ENCODE measurements at places on chromosomes 7 and 10.

- peak; percentile 15 for DNase-seq
Measured at GRCh38 chr10:58177362-58177947, 90.2 kb downstream of the IPMK start.

GRCh38 chr10:119025336-119025735 lies 4.2 kb upstream of the NANOS1 start:
- DNase-seq, result no peak

- DNase-seq, result no peak
Measured at GRCh38 chr7:98228801-98229200, 17.6 kb downstream of the BHLHA15 start.

GRCh38 chr10:6328699-6329423 lies 126.1 kb downstream of the PFKFB3 start:
- DNase-seq, result peak; percentile 3

- DNase-seq, result no peak
Measured at GRCh38 chr7:86706406-86706805, 62.7 kb downstream of the GRM3 start.

GRCh38 chr10:83166344-83166743 lies 973.0 kb upstream of the GHITM start:
- no peak for DNase-seq

GRCh38 chr10:98262571-98262970 lies 5.4 kb downstream of the LOXL4 start:
- DNase-seq, result peak; percentile 27

GRCh38 chr7:27520815-27521790 lies 141.6 kb downstream of the HIBADH start:
- no peak for DNase-seq

DNA sequence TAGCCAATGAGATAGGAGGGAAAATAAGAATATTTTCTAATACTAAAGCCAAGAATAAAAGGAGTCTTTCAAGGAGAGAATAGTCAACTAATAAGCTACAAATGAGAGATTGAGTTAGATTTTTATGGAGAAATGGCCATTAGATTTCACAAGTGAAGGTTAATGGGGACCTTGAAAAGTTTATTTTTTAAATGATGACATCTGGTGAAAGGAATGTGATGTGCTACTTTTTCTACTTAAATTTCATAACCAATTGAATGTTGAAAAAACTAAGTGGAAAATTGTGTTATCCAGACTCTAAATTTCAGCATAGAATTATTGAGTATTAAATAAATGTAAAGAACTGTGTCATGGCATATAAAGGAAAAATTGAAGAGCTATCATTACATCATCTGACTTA lies 125.7 kb downstream of the TSPAN12 start:
- DNase-seq, result no peak

GRCh38 chr7:21305455-21306235 lies 122.2 kb upstream of the SP4 start:
- DNase-seq, result no peak

DNA sequence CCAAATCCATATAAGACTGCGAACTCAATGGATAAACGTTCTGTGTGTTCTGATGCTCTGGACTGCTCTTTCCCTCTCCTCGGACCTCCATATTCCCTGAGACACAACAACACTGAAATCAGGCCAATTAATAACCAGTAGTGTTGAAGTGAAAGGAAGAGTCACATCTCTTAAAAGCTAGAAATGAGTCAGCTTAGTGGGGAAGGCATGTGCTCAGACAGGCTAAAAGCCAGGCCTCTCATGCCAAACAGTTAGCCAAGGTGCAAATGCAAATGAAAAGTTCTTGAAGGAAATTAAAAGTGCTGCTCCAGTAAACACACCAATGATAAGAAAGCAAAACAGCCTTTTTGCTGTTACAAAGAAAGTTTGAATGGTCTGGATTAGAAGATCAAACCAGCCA lies 29.3 kb downstream of the TNS3 start:
- DNase-seq, result no peak

DNA sequence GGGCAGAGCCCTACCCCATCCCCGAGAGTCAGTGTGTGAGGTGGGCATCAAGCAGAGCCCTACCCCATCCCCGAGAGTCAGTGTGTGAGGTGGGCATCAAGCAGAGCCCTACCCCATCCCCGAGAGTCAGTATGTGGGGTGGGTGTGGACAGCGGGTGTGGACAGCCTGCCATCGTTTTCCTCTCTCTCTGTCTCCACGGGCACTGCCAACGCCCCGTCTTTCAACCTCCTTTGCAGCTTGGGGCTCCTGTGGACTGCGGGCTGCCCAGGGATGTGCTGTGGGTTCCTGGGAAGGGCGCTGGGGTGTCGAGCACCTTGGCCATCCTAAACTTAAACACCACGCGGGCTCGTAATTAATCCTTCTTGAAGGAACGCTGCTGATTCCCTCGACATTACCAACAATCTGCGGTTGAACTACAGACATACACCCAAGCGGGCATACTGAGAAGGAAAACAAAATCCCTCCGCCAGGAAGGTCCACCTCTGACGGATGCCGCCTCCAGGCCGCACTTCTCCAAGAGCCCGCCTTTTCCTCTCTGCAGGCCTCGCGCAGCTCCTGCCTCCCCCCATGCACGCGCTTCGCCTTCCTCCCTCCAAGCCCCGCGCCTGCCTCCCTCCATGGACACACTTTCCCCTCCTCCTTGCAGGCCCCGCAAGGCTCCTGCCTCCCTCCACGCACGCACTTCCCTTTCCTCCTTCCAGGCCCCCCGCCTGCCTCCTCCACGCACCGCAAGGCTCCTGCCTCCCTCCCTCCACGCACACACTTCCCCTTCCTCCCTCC lies 65.1 kb downstream of the ADARB2 start:
- no peak for DNase-seq

- no peak for DNase-seq
Measured at GRCh38 chr10:3178042-3178441, 5.5 kb upstream of the PITRM1 start.

DNA sequence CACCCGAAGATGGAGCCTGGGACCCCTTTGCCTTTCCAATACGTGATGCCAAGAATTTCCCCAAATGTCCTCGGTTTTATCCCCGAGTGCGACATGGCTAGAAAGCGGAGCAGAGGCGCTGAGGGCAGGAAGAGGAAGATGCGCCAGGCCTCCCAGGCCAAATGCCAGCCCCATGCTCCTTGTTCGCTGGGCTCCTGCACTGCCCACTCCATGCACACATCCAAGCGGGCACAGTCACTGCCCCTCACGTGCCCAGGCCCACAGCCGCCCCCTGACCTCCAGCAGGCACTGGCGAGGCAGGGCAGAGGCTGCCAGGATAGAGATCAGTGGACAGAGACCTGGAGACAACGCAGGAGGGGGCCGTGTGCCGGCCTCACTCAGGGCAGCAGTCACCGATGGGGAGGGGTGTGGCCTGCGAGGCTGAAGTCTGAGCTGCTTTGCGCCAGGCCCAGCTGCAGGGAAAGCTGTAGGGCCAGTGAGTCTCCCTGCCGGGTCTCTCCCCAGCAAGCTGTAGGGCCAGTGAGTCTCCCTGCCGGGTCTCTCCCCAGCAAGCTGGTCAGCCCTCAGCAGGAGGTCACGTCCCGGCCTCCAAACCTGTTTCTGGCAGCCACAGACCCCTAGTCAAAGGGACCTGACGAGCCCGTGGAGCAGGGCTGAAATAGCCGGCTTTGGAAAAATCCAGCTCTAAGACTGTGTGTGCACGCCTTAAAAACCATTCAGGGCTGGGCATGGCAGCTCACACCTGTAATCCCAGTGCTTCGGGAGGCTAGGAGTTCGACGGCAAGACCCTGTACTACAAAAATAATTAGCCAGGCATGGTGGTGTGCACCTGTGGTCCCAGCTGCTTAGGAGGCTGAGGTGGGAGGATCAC lies 100.6 kb upstream of the DIP2C start:
- no peak for DNase-seq

- DNase-seq, result no peak
Measured at GRCh38 chr10:24551161-24551560, 172.5 kb downstream of the ARHGAP21 start.

DNA sequence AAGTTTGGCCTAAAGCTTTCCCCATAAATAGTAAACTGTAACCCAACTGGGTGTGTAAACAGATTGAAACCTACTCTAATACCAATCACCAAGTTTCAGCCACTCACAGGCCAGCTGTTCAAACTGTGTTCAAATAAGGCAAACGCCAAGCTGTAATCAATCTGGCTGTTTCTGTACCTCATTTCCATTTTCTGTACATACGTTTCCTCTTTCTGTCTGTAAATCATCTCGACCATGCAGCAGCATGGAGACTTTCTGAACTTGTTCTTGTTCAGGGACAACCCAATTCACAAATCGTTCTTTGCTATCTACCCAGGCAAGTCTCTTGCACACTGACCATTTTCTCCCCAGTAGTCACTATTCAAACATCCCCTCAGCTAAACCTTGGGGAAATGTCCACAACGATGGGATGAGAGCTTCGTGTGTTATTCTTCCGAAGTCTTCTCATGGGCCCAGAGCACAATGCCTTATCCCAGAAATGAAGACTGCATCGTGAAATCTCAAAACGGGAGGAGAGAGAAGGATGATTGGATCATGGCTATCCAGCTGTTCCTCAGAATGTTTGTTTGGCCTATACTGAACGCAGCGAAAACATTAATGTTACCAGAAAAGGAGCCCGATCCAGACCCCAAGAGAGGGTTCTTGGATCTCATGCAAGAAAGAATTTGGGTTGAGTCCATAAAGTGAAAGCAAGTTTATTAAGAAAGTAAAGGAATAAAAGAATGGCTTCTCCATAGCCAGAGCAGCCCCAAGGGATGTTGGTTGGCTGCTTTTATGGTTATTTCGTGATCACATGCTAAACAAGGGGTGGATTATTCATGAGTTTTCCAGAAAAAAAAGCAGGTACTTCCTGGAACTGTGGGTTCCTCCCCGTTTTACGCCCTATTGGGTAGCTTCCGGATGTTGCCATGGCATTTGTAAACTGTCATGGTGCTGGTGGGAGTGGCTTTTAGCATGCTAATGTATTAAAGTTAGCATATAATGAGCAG lies 86.2 kb downstream of the SLC16A9 start:
- no peak for DNase-seq

DNA sequence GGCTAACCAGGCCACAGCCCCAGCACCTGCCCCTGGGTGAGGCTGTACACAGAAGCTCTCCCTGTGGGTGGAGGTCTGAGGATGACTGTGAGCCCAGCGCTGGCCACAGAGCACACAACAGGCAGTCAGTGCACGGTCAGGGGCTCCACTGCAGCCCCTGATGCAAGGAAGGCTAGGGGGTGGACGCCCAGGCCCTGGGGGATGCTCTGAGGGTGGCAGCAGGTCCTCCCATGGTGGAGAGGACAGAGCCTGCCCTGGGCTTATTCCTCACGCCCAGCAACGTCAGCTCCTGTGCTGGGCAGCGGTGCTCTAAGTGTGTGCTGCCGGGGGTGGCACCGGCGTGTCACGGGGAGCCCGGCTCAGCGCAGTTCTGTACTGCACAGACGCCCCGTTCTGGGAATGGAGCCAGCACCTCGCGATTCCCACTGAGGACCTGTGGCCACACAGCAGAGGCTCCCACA lies 223.2 kb downstream of the MAD1L1 start:
- no peak for DNase-seq

GRCh38 chr10:48206482-48207250 lies 67.8 kb downstream of the FRMPD2 start:
- no peak for DNase-seq

- DNase-seq, result no peak
Measured at GRCh38 chr10:103042908-103043307, 124.8 kb downstream of the CNNM2 start.

GRCh38 chr10:22754296-22754695 lies 39.9 kb upstream of the PIP4K2A start:
- DNase-seq, result no peak

DNA sequence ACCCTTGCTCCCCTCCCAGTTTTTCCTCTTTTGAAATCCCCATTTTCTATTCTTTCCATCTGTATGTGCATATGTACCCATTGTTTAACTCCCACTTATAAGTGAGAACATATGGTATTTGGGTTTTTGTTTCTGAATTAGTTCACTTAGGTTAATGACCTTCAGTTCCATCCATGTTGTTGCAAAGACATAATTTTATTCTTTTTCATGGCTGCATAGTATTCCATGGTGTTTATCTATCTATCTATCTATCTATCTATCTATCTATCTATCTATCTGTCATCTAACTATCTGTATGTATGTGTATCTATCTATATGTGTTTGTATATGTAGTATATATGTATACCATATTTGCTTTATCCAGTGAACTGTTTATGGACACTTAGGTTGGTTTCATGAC lies 264.2 kb upstream of the SEMA3E start:
- no peak for DNase-seq

- DNase-seq, result peak; percentile 53
Measured at GRCh38 chr10:124701881-124702656, 42.1 kb downstream of the FAM53B start.

DNA sequence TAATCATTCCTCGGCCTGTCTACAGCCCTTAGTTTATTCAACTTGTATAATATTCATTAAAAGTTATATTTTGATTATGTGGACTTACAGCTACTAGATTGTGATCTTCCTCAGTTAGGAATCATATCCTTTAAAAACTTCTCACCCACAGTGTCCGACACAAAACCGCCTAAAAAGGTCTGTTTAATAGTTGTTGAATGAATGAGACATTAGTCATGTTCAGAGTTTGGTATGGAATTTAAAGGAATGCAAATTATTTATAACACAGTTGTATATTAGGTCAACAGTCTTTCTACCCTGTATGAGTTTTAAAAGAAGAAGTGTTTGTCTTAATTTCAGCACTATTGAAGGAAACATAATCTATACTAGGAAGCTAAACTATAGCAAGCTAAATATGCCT lies 390.0 kb downstream of the ARL4A start:
- no peak for DNase-seq

DNA sequence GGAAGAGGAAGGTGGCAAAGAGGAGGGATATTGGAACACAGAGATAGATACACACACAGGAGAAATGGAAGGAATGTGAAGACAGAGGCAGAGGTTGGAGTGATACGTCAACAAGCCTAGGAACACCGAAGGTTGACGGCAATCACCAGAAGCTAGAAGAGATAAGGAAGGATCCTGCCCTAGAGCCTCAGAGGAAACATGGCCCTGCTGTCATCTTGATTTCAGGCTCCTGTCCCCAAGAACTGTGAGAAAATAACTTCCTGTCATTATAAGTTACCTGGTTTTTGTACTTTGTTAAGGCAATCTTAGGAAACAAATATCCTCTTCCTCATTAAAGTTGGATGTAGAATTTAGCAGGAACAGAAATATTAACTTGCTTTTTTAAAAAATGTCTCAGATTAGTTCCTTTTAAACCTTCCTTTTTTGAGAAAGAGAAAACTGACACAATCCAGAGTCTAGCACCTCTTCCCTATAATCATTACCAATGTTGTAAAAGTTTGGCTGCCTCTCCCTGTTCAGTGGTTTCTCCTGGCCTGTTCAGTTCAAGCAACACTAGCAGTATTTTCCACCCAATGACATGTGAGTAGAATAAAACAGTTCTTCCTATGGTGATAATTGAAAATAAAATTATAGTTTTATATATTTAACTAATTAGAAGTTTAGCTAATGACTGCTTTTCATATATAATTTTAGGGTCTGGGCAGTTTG lies 28.8 kb upstream of the GNAI1 start:
- no peak for DNase-seq

GRCh38 chr10:25701652-25702051 lies 232.4 kb upstream of the MYO3A start:
- DNase-seq, result no peak

Data from CD4-positive, alpha-beta T cell treated with Interleukin-1 beta for 1 hour (primary cell).